WTC11 (cell line): ENCODE measurements at places on chromosomes 7 and 10.

DNA sequence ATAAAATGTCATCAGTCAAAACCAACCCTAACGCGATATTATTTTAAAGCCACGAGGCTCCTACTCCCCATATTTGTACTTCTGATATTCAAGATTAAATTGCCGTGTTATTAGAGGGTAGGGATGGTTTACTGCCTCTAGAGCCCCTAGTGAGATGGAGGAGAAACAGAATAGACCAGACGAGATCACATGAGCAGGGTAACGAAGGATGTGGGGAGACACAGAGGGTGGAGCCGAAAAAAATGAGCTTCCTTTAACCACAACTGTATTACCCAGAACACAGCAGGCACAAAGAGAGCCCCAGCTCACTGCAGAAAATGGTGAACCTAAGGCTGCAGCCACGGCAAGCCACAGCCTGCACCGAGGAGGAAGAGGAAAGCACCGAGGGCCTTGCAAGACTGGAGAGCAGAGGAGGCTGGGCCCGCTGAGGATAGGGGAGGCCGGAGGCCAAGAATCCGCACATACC, 14.3 kb downstream of the ZC3HAV1 start:
- no peak for DNase-seq

- DNase-seq, result no peak
These were observed 321.2 kb downstream of the FRMD4A start for GRCh38 chr10:14009371-14010100.

DNA sequence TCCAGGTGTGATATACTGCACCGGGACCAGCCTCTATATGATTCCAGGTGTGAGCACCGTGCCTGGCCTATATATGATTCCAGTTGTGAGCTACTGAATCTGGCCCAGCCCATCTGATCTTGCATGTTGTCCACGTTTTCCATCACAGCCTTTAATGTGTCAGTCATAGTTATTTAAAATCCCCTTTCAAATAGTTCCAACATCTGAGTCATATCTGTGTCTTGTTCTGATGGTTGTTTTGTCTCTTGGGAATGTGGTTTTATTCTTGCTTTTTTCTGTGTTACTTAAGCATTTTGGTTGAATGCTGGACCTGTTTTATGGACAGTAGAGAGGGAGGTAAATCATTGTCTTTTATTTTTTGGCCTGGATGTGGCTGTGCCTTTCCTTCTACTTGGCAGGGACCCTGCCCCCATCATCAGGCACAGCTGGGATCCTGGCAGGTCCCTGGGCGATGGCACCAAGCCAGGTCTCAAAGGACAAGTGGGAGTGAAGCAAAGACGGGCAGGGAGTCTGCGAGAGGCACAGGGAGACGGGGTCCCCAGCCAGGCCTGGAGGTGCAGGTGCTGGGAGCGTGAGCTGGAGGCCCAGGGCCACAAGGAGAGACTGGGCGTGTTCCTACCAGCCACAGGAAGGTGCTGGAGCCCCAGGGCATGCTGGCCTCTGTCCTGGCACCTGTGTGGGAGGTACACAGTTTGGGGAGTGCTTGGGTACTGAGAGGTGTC, 94.7 kb downstream of the DYNC2I1 start:
- no peak for DNase-seq

GRCh38 chr10:43921478-43921877, 272.8 kb upstream of the ZNF32 start:
- no peak for DNase-seq

DNA sequence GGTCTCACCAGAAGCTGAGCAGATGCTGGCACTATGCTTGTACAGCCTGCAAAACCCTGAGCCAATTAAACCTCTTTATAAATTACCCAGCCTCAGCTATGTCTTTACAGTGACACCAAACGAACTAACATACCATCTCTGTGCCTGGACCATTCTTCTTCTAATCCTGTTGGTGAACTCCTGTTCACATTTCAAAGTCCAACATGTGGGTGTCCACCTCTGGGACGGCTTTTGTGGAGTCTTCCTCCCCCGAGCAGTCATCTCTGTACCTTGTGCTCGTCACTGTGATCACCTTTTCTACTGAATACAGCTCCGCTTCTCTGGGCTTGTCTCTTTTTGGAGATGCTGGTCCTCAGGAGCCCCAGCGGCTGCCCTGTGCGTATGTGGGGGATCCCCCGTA, 7.4 kb upstream of the ESYT2 start:
- no peak for DNase-seq
